Stimulated activated CD4-positive, alpha-beta T cell treated with anti-CD3 and anti-CD28 coated beads, Interleukin-4, amount 100 ng/mL, for 4 hours (primary cell): ENCODE measurements at places on chromosomes 5 and 9.

GRCh38 chr5:83527722-83528438 lies 56.3 kb downstream of the VCAN start:
- no peak for DNase-seq

DNA sequence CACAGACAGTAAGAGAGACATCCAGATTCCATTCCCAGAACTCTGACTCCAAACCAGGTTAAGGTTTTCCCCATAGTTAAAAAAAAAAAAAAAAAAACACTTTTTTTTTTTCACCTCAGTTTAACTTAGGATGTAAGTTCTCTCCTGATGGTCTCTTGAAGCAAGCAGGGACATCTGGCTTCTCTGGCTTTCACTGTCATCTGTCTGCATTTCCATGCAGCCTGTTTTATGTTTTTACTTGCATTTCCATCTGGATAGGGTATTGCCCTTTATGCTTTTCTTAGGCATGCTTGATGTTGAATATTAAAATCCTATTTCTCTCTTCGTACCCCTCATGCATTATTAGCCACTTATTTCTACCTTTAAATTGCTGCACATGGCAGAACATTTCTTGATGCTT lies 135.3 kb upstream of the WWC1 start:
- DNase-seq: no peak

DNA sequence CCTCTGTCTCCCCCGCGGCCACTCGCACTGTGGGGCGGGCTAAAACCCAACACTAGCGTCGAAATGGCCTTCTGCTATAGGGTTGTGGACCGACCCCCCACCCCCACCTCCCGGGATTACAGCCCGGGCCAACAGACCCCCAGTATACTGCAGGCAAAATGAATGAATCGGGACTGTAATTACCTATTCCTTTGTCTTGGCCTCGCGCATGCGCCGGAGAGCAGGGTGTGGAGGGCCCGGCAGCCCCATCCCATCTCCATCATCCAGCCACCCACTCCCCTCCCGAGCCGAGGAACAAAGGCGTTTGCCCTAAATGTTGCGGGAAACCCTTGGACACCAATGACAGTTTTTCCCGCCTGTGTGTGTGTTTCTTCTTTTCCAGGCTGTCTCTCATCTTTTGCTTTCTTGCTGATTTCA lies 1.6 kb downstream of the BASP1 start:
- no peak for DNase-seq

DNA sequence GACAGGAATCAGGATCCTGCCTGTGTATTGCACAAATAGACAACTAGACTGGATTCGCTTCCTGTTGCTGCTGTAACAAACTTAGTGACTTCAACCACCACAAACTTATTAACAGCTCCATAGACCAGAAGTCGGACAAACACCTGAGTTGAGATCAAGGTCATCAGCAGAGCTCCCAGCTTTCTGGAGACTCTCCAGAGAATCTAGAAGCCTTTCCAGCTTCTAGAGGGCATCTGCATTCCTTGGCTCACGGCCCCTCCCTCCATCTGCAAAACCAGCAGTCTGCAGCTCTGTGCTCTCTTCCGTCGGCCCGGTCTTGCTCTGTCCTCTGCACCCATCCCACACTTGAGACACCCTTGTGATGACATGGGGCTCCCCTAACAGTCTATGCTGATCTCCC lies 99.1 kb downstream of the KCNT1 start:
- DNase-seq: no peak

DNA sequence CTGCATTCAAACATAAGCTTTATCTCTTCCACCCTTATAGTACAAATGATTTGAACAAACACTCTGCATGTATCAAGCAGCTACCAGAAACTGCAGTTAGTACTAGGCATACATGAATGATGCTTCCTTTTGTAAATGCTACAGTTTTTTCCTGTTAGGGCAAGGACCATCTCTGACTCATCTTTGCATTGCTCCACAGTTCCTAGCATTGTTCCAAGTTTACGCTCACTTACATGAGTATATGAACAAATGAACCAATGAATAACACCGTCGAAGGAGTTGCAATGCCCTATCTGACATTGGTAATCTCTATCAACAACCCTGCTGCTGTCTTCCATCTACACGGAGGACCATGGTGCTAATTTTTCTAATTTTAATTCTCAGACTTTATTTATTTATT lies 2.1 kb upstream of the ALDH7A1 start:
- DNase-seq: no peak

DNA sequence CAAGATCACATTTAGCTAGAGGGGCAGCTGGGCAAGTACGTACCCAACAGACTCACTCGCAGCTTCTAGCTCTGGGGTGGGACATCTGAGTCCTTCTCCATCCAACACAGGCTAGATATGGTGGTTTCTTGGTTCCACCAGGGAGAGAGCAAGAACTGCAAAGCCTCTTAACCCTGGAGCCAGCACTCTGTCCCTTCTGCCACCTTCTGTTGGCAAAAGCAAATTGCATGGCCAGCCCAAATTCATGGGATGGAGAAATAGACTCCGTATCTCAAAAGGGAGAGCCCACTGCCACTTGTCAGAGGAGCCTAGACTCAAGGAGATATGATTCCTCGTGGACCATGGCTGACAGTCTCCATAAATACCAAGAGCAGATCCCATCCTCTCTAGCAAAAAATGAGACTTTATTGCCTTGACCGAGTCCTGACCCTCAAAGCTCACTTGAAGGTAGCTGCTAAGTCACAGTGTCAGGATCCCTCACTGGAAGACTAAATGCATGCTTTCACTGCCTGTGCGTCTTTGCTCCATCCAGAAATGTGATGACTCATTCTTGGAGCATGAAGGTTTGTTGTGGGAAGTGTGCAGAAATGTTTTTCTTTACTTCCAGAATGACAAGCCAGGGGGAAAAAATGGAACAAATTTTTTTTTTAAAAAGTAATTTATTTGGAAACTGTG lies 28.8 kb upstream of the ROR2 start:
- no peak for DNase-seq

DNA sequence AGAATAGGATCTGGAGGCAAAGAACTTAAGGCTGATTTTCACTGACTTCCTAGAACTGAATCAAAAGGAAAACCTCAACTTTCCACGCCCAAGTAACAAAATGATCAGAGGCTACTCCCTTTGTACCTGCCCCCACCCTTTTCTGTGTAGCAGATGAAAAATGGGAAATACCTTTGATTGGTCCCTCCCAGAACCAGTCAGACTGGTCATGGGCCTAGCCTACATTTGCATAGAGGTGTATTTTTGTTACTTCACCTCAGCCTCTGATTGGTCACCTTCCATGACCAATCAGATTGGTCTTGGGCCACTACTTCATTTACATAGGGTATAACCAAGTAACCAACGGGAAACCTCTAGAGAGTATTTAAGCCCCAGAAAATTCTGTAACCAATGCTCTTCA lies 1553.5 kb upstream of the C9orf72 start:
- no peak for DNase-seq

DNA sequence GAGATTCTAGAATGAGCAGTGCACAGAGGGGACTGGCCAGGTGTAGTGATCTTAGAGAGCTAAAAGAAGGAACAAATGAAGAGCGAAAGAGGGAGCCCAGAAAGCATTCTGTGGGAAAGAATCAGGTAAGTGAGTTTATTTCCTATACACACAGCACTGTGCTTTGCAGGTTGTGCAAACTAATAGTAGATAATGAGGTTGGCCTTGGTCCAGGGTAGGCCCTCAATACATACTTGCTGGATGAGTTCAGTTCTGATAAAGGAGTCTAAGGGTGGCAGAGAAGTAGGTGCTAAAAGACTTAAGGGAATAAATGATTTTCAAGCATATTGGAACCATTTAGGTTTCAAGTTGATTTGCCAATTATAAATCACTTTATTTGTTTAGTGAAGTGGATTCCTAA lies 122.0 kb downstream of the NPR3 start:
- DNase-seq: no peak

DNA sequence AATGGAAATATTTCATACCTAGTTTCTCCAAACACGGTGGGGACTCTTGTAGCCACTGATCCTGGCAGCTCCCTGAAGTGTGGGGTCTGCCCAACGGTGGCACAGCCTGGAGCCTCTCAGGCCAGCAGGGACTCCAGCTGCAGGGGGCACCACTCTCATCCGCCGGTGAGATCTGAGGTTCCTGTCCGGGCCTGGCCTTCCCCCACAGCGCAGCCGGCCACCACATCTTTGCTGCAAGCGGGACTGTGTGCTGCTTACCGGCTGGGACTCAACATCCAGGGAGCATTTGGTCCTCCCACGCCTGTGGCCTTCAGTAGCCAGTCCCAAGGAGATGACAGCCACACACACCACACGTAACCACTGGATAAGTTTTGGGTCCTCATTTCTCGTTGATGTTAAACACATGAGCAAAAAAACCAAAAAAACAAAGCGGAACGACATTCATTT lies 7.7 kb upstream of the NKX2-5 start:
- DNase-seq: no peak

DNA sequence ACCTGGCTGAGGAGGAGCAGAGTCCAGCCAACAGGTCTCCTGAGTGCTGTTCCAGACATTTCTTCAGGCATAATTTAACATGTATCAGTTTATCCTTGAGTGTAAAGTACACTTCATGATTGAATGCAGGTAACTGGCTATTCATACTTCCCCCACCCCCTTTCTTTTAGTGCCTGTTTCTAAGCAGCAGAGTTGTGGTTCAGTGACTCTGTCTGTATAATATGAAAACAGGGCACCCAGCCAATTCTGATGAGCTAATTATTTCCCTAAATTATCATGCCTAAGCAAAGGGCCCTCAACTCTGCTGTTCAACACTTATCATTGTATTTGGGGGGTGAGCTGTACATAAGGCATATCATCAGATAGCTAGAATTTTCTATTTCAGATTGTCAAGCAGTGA lies 51.9 kb upstream of the ZSWIM6 start:
- DNase-seq: no peak

GRCh38 chr9:4574657-4575243 lies 84.5 kb downstream of the SLC1A1 start:
- DNase-seq: no peak

- no peak for DNase-seq
Measured at GRCh38 chr5:112983363-112983762, 6.8 kb downstream of the DCP2 start.

- no peak for DNase-seq
Measured at GRCh38 chr9:21070171-21070571, 7.6 kb downstream of the IFNB1 start.

DNA sequence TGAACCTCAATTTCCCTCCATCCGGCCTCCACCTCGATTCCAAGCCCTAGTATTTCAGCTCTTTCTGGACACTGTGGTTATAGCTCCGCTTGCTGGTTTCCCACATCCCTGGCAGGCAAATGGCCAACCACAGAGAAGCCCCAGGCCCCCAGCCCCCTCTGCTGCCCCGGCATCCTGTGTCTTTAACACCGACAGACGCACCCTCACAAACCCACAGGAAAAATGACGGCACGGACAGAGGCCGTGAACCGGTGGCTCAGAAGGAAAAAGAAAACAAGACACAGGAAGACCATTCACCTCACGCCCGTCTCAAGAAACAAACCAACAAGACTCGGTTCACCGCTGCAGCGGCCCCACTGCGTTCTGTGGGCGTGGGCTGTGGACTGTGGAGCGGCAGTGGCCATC lies 1.5 kb upstream of the CLIC3 start:
- DNase-seq: no peak

GRCh38 chr5:169628892-169629291 lies 8.2 kb upstream of the DOCK2 start:
- DNase-seq: no peak

- DNase-seq: no peak
Measured at GRCh38 chr5:37056762-37057161, 180.2 kb downstream of the NIPBL start.

DNA sequence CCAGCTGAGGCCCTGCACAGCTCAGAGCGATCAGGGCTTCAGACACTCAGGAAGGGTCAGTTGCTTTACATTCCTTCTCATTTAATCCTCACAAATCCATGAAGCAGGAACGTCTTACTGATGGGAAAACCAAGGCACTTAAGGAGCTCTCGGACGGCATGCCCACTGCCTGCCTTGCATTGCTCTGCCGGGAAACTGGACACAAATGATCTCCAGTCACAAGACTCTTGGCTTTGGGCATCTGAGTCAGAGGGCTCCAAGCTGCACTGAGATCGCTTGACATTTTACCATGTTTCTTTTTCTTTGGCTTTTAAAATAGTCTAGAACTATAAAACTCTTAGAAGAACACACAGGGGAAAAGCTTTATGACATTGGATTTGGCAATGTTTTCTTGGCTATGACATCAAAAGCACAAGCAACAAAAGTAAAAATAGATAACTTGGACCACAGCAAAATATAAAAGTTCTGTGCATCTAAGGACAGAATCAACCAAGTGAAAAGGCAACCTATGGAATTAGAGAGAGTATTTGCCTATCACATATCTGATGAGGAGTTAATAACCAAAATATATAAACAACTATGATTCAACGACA lies 43.6 kb upstream of the HRH2 start:
- DNase-seq: no peak

- DNase-seq: no peak
Measured at GRCh38 chr5:14471507-14471906, 110.1 kb upstream of the OTULINL start.

DNA sequence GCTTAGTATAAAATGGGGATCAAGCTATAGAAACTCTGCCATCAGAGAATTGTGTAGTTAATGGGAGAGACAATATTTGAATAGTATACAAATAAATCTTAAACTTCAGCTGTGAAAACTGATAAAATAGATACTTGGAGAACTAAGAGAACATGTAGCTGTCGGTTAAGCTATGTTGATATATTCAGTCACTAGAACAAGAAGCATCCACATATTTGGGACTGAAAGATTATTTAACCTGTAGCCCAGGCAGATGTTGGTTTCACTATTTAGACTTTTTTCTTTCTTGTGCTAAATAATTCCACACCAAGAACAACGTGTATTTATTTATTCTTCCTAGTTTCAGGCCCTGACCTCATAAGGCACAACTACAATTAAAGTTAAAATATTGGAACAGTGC lies 521.0 kb upstream of the CCNG1 start:
- no peak for DNase-seq

GRCh38 chr5:131981516-131981915 lies 29.9 kb downstream of the ACSL6 start:
- no peak for DNase-seq

DNA sequence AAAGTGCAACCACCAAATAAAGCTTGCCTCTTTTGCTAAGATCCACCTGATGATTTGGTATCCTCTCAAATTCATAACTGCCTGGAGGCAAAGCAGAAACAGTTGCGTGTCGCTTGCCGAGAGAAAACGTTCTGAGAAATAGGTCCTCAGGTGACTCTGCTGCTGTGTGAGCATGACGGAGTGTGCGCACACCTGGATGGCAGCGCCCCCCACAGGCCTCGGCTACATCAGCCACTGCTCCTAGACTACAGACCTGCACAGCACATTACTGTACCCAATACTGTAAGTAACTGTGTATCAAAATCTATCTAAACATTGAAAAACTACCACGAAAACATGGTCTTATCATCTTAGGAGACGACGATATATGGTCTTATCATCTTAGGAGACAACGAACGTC lies 87.4 kb downstream of the CAMSAP1 start:
- DNase-seq: no peak
